ENCODE measurements at places on chromosomes 1 and 21. TPM values are rescaled to one million over a fixed set of nuclear protein-coding genes. Genes with fewer than 3 reads are reported as not detected.

HNRNPCL4 gene
- total RNA-seq: not detected

DNA sequence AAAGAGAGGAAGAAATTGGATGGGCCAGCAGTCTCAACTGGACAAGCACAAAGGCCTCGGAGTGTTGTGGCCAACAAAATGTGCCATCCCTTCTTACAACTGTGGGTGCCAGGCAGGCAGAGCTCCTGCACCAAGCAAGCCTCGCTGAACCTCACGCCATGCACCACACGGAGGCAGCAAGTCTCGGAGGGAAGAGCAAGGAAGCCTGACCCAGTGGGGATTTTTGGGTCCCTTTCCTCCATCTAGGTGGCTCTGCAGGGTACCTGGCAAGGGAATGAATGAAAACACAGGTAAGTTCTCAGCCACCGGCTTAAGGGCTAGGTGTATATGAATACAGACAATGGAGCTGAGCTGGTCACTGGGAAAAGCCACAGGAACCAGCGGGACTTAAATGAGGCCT lies 40.8 kb downstream of the HSD3B1 start:
- no peak for DNase-seq

EXO1 gene
- total RNA-seq: 1.2 TPM

NBPF20 gene
- total RNA-seq: 2.1 TPM

- DNase-seq: peak; percentile 97
Measured at GRCh38 chr1:55310505-55310971, 95.4 kb upstream of the USP24 start.

DNA sequence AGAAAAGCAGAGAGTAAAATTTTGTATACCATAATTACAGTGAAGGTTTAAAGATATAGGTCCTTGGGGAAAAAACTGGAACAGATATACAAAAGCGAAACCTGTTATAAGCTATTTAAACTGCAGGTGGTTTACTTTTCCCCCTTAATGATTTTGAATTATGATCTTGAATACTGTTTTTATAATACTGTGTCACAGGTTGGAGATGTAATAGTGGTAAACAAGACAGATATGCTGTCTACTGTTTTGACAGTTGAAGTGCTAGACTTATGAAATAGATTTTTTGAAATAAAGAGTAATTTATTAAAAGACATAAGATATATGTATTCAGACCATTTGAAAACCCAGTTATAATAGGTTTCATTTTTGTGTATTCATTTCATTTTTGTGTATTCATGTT lies 129.4 kb downstream of the CD247 start:
- no peak for DNase-seq

DNA sequence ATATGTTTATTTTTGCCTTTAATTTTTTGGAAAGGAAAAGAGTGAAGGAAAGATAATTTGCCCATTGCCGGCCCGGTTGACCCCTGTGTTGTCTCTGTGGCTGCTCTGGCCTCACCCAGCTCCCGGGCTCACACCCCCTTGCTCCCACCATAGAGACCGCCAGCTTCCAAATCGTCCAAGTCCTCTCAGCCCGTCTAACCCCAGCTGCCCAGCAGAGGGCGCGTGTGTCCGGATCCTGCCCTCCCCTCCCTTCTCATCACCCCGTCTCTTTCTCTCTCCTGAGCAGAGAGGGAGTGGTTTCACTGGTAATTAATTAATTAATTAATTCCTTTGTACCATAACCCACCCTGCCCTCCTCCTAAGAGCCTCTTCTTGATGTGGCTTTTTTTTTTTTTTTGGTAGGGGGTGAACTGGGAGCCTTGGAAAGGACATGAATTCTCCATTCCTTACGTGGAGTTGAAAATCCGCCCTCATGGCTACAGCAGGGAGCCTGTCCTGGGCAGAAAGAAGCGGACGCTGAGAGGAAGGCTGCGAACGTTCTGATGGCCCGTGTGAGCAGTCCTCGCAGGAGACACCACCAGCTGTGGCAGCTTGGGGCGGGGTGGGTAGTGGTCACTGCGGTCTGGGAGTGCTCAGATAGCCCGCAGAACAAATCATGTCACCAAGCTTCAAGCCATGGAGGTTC lies 45.9 kb downstream of the KIAA0040 start:
- peak; percentile 41 for DNase-seq

DNA sequence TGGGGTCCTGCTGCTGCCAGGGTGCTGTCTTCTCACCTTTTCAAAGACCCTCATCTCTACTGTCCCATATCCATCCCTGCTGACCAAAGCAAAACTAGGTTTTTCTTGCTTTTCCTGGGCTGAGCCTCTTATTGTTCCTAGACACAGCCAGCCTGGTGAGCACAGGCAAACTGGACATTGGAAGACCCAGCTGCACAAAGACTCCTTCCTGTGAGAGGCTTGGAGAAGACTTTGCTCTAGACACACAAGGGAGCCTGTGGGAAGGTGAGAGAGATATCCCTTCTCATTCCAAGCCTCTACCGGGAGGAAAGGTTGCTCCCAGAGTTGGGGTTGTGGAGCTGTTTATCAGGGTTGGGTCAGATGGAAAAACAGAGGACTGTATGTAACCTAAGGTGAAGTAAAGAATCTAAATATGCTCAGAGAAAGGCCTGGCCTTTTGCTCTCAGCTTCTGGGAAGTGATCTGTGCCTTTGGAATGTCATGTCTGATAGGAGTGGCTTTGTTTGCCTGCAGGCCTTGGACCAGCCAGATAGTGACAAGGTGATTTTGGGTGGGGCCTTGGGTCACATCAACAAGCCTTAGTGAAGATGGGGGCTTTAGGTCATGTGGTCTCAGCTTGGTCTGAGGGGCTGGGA lies 87.6 kb upstream of the RUNX1 start:
- DNase-seq: peak; percentile 75

DNA sequence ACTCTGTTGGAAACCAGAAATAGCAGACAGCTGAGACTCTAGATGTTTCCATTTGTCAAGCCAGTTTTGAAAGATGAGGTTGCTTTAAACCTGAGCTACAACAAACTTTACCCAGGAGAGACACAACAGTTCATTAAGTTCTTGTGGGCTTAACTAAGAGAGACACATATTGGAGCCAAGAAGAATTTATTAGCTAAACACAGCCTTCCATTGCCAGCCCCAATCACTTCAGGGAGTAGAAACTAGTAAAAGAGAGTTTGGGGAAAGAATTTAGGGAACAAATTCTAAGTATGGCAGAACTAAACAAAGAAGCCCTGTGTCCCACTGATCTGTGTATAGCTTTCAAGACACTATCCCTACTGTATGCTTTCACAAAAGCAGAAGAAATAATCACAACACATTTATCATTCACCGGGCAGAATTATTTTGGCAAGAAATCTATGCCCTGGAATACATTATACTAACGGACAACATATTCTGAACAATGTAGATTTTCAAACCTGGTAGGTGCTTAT lies 87.3 kb upstream of the KAZN start:
- DNase-seq: no peak

BSDC1 gene
- total RNA-seq: 52.3 TPM

Measured in fibroblast of the aortic adventitia (primary cell).